NCI-H1417 (cell line): ENCODE measurements at places on chromosomes 3 and 15.

GRCh38 chr3:145620486-145620885 lies 540.5 kb downstream of the PLOD2 start:
- DNase-seq = no peak

DNA sequence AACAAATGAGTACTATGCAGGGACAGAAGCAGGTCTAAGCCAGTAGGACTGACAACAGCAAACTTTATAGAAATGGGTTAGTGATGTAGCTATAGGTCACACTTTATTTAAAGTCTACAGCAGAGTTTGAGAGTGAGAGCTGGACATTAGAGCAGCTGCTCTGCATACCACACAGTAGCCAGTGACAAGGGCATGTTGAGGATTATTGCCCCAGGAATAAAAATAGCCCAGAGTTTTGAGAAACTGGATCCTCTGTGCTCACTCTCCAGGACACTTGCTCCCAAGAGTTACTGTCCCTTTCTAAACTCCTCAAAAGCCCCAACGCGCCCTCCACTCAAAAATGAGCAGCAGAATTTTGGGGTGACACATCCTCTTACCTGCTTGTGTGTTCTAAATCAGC lies 21.1 kb downstream of the LRTM1 start:
- DNase-seq = no peak

DNA sequence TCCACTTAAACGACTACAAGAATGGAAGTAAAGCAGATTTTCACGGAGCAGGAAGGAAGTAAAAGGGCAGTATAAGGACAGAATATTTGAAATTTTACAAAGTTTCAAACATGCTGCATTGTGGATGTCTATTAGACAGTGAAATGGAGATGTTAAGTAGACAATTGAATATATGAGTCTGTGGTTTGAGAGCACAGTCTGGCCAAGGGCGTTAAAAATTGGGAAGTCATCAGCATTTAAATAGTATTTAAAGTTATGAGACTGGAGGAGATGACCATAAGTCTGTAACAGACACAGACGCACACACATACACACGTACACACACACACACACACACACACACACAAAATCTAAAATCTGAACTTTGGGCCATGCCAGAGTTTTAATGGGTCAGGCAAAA lies 935.9 kb downstream of the EPHA3 start:
- no peak for DNase-seq

DNA sequence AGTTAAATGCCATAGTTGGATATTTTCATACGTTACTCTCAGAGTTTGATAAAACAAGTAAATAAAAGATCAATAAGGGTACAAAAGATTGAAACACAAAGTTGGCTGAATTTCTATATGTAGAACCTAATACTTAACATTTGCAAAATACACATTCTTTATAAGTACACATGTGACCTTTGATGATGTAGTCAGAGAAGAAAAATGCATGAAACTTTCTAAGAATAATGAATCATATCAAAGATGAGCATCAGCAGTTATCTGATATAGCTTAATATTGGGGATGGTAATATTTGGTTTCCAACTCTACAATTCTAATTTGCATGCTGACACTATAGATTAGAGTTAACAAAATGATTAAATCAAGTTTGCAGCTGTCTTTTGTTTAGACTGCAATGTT lies 188.0 kb upstream of the TGFBR2 start:
- DNase-seq = no peak

DNA sequence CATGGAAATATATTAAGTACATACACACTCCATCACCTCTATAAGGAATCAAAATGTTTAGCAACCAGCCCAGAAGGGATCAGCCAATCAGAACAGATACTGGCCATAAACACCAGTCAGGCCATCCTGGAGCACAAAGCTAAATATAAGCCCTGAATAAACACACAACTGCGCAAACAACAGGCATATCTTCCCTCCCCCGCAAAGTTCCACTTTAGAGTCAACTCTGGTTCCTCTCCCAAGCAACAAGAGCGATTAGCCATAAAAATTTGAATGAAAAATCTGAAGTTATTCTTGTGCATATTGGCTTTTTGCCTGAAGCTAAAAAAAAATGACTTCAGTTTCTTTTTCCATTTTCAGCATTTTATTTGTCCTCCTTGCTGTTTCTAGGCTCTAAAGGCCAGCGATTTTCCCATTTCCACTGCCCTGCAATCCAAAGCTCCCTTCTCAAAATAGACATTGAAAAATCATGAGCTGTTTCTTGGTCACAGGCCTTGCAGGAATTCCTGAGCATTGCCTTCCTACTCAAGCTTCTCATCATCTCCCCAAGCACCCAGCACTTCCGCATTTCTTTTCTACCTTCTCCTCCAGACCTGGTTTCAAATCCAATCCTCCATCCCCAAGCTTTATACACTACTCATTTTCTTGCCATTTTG lies 247.9 kb downstream of the ZMAT3 start:
- DNase-seq = no peak

GRCh38 chr3:85737846-85738245 lies 779.1 kb downstream of the CADM2 start:
- DNase-seq = no peak

DNA sequence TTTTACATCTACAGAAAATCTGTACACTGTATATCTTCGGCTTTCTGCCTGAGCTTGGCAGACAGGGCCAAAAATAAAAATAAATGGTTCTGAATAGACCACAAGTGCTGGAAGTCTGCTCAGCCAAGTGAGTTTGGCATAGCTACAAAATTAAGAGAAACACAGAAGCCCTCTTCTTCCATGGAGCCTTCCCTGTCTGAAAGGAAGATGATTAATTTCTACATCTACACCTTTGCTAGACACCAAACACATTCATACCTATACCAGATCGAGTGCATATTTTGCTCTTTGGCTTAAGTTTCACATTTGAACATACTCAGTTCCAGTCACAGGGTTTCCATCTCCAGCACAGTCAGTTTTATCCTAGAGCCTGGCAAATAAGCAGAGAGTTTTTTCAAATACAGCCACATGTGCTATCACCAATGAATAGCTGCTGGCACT lies 224.6 kb downstream of the GREM1 start:
- no peak for DNase-seq

GRCh38 chr3:53169045-53169831 lies 8.2 kb downstream of the PRKCD start:
- no peak for DNase-seq

DNA sequence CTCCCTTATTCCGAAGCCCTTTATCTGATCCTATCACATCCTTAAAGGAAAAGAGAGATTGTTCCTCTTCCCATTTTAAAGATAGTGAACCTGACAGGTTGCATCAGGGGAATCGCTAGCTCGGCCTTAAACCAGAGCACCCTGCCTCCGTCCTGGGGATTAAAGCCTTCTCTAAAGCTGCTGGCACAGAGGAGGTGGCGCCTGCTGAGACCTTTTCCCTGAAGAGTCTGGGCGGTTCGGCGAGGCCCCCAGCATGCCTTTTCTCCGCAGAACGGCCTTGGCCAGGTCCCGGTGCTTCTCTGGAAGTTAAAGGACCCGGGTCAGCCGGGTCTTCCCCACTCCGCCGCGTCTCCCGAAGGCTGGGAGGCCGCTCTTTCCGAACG lies 593 bp downstream of the FAM219B start:
- peak; percentile 84 for DNase-seq

DNA sequence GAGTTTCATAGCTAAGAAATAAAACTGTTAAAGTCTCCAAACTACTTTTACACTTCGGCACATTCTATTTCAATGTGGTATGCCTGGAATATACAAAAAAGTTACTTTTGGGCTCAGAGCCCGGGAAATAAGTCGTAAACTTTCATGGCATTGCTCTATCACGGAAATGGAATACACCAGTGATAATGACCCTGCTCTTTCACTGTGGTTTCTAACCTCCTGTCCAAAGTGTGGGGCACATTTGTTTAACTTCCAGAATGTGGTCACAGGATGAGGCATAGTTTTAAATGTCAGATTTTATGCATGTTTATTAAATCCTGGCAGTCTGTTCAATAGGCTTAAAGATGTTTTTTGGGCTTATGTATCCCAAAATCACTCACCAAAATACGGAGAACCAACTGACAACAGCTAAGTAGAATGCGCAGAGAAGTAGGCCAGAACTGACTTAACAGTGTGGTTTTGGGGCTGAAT lies 5.1 kb downstream of the CXCR6 start:
- DNase-seq = no peak

- peak; percentile 95 for DNase-seq
These were observed at the start of gene TBC1D5 for GRCh38 chr3:17742102-17742879. TSS of gene TBC1D5 (minus strand) at chr3:17742631. CDS start at chr3:17508570, 234,061 bp downstream.

- no peak for DNase-seq
These were observed 167.5 kb upstream of the UMPS start for GRCh38 chr3:124562769-124563168.

DNA sequence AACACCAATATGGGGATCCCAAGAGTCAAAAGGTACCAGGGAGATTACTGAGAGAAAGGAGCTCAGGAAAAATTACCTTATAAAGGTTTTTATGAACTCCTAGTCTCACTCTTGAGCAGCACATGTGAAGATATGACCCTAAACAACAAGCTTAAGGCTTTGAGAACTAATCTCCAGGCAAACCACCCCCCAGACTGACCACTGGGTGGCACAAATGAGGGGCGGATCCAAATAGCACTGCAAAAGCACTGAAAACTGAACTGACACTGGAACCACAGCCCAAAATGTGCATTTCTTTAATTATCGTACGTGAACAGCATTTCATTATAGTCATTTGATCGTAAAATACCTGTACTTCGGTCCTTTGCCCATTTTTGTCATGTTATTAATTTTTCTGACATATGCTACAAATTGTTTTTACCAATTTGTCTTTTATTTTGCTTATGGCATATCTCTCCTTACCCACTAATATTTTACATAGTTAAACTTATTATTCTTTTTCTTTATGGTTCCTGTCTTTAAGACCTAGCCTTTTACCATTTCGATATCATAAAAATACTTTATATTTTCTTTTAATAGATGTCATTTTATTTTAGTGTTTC lies 31.5 kb upstream of the TFDP2 start:
- peak; percentile 27 for DNase-seq

GRCh38 chr3:48686538-48687219 lies 964 bp upstream of the NCKIPSD start:
- DNase-seq = no peak

DNA sequence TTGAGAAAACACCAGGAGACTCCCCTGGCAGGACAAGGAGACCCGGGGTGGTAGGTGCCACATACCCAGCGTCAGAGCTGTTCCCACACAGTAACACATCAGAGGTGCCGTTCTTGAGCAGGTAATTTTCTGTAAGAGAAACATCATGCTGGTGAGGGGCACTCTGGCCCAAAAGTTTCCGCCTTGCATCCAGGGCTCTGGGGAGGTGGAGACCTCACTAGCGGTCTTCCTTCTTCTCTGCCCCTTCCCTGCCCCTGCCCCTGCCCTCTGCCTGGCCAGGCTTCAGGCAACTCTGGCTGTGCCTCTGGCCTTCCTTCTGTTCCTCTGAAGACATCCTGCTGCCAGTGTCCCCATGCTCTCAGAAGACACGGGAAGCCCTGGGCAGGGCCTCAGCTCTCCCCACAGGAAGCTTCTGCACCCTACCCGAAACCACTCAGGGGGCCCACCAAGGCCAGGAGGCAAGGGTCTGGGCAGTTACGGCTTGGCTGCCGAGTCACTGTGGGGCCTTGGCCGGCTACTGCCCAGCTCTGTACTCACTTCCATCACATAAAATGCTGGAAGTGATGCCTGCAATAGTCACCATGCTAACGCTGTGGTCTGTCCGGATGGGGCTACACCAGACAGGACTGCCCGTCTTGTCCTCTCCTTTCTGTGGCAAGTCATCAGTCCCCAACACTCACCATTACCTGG lies 41.3 kb downstream of the SCN5A start:
- no peak for DNase-seq

DNA sequence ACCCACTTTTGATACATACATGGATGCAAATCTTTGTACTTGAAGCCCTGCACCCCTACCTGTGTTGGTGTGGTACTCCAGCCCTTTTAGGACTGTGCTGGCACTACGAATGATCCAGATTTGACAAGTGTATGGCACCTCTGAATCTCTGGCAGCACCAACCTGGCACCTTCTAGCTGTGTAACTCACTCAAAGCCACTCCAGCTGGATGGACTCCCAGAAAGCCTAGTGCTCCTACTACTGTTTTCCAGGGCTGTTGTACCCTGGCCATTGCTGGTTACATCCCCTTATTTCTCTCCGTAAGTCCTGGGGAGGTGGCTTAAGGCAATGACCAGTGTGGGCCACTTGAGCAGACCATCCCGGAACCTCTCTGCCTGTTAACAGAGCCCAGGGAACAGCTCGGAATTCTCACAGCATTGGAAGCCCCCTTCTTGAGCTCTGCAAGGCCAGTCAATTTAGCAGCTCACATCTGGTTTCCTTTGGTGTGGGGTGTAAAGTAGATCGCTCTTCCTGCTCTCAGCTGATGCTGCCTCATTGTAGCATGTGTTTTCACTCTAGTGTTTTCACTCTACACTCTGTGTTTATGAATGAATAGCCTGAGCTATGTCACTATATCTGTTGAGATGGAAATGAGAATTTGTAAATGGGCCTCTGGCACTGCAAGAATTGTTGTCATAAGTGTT lies 12.2 kb downstream of the CALML4 start:
- DNase-seq = no peak

- no peak for DNase-seq
These were observed 137.9 kb downstream of the SNRPN start for GRCh38 chr15:25092661-25093060.

- DNase-seq = no peak
These were observed 77.7 kb downstream of the ABHD5 start for GRCh38 chr3:43768381-43768973.

DNA sequence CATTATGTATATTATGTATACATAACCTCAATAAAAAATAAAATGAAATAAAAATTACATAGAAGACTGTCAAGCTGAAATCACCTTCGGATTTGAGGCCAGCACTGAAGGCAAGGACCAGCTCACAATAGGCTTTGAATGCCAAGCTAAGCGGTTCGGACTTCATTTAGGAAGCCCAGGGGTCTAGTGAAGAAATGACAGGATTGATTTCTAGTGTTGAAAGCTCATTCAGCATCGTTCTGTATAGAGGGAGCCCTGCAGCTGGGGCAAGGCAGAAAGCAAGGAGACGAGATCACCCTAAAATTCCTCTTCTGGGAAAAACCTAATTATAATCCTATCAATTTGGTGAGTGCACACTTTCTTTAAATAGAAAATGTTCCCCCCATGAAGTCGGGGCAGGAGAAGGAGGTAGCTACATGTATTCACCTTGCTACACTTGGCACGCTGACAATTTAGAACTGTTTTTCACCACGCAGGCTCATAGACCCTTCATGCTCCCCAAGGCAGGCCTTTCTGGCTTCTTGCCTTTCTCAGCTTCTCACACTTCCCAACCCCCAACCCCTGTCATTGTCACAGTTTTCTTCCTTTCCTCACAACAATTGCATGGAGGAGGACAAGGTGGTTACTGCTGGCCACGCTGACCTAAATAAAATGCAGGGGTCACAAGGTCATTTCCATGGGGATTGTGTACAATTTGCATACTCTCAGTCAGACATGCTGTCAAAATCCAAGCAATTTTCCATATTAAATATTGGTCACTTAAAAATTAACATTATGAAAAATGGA lies 44.4 kb upstream of the SSR3 start:
- no peak for DNase-seq

- no peak for DNase-seq
These were observed 195.1 kb upstream of the ICE2 start for GRCh38 chr15:60673918-60674558.

- no peak for DNase-seq
These were observed 21.7 kb upstream of the CCDC39 start for GRCh38 chr3:180700941-180701340.
